CD4-positive, alpha-beta T cell treated with Interleukin-12 subunit alpha and Interleukin-12 subunit beta, for 1 hour (primary cell): ENCODE measurements at places on chromosomes 12 and 14.

GRCh38 chr12:93591137-93591868, 18.8 kb downstream of the SOCS2 start:
- peak; percentile 31 for DNase-seq

- DNase-seq: no peak
Measured at GRCh38 chr12:113880326-113880725, 85.8 kb downstream of the RBM19 start.

DNA sequence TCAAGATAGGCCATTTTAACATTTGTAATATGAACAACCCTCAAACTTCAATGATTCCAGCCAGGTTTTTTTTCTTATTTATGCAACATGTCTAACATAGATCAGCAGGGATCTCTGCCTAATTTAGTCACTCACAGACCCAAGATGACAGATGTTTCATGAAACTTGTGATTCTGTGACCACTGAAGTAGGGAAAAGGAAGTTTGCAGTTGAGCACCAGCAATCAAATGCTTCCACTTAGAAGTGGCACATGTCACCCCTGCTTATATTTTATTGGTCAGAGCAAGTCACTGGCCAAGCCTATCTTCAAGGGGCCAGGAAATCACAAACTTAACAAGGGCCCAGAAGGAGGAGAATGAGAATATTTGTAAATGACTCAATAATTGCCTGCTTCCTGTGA, 150.6 kb downstream of the BCAT1 start:
- no peak for DNase-seq

- DNase-seq: no peak
Measured at GRCh38 chr12:40248034-40248433, 23.2 kb downstream of the LRRK2 start.

DNA sequence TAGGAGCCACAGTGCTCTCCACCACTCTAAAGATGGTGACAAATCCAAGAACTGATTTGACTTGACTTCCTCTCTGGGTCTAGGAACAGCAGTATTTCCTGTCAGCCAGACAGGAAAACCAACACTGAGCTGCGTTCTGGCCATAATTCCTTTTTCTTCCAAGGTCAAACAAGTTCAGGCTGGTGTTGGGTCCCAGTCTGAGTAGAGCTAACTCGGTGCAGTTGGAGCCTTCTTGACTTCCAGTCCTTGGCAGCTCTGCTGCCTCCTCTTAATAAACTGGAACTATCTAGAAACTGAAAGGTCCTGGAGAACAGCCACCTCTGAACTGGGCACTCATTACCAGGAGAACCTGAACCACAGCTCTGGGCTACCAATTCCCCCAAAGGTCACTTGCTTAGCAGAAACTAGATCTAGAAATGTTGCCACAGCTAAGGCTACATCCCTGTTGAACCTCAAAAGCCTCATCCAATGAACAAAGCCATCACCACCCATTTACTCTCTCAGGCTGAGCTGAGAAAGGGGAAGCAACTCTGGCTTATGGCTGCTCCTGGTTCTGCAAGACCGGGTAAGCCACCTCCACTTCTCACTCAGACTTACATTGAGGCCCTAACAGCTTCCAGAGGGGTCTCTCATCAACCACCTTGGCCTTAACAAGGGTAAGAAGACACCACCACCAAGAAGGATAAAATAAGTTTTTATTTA, 27.7 kb downstream of the MAX start:
- DNase-seq: no peak

DNA sequence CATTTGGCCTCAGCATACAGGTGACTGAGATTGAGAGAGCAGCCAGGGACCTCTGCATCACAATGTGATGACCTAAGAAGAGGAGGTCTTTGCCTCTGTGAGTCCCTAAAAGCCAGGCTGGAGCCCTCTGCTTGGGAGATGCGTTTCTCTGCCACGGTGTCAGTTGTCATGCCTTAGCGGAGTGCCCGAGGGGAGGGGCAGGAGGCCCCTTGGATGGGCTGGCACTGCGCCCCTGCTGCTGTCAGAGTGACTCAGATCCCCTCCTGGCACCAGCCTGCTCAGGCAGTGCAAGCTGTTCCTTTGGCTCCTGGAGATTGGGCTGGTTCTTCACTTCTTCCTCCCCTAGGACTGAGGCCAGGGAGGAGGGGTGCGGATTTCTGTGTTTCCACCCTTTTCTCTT, 64.9 kb upstream of the KCNA5 start:
- DNase-seq: no peak

DNA sequence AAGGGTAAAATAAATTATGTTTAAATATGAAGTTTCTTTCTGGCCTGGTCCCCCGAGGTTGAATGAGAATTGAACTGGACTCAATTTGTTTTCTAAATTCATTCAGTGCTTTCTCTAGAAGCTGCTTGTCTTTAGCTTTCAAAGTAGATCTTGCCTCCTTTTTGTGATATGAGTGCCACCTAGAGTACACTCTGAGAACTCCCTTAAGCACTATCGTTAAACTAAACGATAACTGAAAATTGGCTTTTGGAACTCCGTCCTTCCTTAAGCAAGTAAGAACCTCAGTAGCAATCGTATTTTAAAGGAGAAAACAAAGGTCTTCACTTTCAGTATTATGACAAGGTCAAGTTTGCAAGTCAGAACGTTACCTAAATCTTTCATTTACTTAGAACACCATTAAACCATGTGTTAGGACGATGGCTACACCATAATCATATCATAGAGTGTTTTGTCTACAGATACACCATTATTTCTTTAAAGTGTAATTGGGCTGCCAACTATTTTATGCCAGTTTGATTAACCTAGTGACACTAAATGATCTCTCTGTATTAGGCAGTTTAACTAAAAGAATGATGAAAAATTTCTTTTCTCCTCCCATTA, 364.8 kb downstream of the SNAPC1 start:
- DNase-seq: peak; percentile 48

GRCh38 chr12:34400411-34400881, 378.1 kb downstream of the ALG10 start:
- DNase-seq: no peak

- no peak for DNase-seq
Measured at GRCh38 chr12:109269428-109269827, 39.7 kb downstream of the FOXN4 start.

DNA sequence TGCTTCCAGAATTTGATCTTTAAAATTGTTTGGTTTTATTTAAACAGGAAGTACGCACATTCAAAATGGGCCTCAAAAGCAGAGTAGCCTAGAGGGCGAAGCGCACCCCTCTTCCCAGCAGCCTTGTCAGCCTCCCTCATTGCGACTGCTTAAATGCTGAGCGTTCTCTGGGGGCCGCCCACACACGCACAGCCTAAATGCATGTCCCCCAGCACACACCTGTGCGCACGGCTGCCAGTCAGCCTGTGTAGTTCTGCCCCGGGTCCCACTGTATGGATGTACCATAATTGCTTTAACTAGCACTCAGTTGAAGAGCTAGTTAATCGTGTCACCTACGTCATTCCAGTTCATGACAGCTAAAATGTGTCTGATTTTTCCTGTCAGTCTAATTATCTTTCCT, 79.3 kb downstream of the TESC start:
- no peak for DNase-seq

- DNase-seq: no peak
Measured at GRCh38 chr14:103085106-103086091, 1.4 kb downstream of the LBHD2 start.

DNA sequence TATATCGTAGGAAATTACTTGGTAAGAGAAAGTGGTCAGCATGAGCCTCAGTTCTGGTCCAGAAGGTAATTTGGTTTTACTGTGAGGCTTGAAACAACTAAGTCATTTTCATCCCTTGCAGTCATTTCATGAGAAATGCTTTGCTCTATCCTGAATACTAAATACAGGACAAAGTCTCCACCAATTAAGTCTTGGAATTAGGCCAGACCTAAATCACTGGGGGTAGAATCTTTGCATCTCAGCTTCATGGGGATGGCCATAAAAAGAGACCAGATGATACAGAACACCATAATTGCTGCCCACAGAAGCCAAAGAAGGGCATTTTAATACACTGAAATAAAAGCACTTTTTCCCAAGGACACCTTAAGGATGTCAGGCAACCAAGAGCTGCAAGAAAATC, 277.9 kb upstream of the DCN start:
- DNase-seq: no peak

- no peak for DNase-seq
Measured at GRCh38 chr12:116064493-116064892, 213.0 kb downstream of the MED13L start.

DNA sequence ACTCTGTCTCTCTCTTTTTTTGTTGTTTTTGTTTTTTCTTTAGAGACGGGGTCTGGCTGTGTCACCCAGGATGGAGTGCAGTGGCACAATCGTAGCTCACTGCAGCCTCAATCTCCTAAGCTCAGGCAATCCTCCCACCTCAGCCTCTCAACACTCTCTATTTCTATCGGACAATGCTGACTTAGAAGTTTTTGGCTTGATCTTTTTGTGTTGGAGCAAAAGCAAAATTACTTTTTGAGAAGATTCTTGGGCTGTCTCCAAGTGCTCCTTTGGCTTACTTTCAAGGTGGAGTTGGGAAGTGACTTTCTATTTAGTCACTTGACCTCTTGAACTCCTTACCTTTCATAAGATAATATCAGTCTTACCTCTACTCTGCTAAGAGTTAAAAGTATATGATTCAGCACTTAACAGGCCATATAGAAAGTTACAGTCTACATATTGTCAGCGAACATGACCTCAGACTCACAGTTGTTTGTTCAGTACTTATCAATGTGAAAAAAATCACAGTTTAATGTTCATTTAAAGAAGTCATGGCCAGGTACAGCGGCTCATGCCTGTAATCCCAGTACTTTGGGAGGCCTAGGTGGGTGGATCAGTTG, 15.4 kb upstream of the MIA2 start:
- no peak for DNase-seq

DNA sequence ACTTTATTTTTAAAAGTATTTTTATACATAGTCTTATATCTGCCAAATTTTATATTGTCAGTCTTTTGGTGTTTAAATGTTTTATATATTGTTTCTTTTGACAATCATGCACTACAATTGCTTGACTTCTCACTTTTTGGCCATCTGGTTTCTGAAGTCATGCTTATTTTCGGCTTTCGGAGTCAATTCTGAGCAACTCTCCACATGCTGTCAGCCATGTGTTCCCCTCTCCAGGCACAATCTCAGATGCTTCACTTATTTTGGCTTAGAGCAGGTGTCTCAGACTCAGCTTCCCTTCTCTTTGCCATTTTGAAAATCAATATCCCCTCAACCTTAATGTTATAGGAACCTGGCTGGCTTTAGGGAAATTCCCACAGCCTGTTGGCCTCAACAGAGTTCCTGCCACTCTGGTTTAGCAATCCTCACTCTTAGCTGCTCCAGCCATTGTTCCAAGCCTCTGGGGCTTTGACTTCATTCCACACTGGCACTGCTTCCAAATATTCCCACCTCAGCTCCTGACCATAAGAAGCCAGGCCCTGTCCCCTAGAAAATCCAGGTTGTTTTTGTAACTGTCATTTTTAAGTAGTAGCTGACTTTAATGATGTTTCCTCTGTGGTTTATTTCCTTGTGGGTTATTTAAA, 125.5 kb upstream of the FAR2 start:
- no peak for DNase-seq

DNA sequence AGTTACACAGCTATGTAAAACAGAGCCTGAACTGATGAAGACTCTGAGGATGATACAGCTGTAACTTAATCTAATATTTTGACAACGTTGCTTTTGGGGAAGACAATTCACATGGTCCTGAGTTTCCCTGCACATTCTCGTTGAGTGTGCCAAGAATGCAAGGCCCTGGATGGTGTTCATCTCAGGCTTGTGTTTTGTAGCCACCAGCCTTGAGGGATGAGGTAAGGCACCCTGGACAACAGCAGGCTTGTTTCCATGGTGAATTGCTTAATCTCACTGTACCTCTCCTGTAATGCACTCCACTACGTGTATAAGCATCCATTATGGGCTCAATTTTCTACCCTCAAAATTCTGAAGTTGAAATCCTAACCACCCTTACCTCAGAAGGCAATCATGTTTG, 2.1 kb downstream of the CATSPERB start:
- no peak for DNase-seq

- DNase-seq: peak; percentile 24
Measured at GRCh38 chr12:32134101-32134888, 27.6 kb downstream of the BICD1 start.

- DNase-seq: no peak
Measured at GRCh38 chr12:113286712-113287111, 48.2 kb downstream of the SLC8B1 start.

GRCh38 chr14:26261368-26262122, 336.3 kb downstream of the NOVA1 start:
- no peak for DNase-seq

GRCh38 chr12:111699-112493, 45.3 kb downstream of the IQSEC3 start:
- peak; percentile 12 for DNase-seq

- DNase-seq: no peak
Measured at GRCh38 chr14:63875311-63875710, 22.5 kb downstream of the SYNE2 start.

GRCh38 chr12:69834576-69834975, 9.5 kb downstream of the MYRFL start:
- no peak for DNase-seq

DNA sequence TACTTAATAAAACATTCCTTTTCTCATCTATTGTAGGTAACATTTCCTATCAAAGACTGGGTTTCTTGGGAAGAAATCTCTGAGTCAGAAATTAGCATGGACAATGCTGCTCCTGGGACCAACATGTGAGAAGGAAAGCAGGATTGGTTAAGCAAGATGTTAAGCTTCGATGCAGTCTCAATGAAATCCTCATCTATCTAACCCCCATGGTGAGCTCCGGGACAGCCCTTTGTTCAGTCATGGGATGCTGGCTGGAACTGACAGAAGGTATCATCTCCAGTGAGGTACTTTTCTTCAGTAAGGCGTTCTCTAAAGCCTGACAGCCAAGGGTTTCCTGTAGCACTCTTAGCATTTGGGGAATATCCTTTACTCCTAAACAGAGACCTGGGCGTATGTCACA, 82.8 kb upstream of the SINHCAF start:
- no peak for DNase-seq

GRCh38 chr12:115871714-115872113, 405.8 kb downstream of the MED13L start:
- DNase-seq: no peak

- DNase-seq: no peak
Measured at GRCh38 chr14:31505411-31505810, 17.6 kb upstream of the GPR33 start.

DNA sequence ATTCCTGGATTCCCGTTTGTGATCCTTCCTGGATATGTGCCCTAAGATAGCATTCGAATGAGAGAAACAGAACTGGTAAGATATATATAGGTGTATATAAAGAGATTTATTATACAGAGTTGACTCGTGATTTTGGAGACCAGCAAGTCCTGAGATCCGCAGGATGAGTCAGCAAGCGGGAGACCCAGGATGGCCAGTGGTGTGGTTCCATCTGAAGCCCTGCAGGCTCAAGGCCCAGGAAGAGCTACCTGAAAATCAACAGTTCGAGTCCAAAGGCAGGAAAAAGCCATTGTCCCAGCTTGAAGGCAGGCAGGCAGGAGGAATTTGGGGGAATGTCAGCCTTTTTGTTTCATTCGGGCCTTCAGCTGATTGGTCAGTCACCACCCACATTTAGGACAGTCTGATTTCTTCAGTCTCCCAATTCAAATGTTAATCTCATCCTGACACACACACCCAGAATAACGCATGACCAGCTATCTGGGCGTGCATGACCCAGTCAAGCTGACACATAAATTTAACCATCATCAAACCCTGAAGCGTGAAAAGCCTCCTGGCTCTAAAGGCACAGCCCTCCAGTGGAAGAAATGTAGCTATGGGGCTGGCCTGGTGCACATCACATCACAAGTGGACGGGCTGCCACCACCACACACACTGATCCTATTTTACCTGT, 44.3 kb downstream of the TUNAR start:
- no peak for DNase-seq

GRCh38 chr12:39199351-39199750, 243.6 kb downstream of the KIF21A start:
- no peak for DNase-seq
